ENCODE measurements at places on chromosomes 3 and 15. TPM values are rescaled to one million over a fixed set of nuclear protein-coding genes. Genes with fewer than 3 reads are reported as not detected.

TM6SF1 gene
- total RNA-seq: 1.3 TPM

DNAH12 gene
- total RNA-seq: 0.07 TPM

TGM4 gene
- not detected for total RNA-seq

GRCh38 chr3:186732169-186732766 is 15.1 kb downstream of the KNG1 start:
- H3K4me1 ChIP-seq: no peaks in the 10 kb centered on the region
- H3K27ac ChIP-seq: no peak overlapping the region
- no peak for DNase-seq
- no peaks in the 10 kb centered on the region for H3K36me3 ChIP-seq
- H3K4me3 ChIP-seq: no peak overlapping the region

GRCh38 chr3:52873433-52874159 is 23.8 kb downstream of the STIMATE start:
- H3K27ac ChIP-seq: no peak overlapping the region
- no peaks in the 10 kb centered on the region for H3K27me3 ChIP-seq
- no peaks in the 10 kb centered on the region for H3K4me1 ChIP-seq
- no peak overlapping the region for H3K4me3 ChIP-seq

GRCh38 chr3:14439501-14440167 is 37.2 kb downstream of the SLC6A6 start:
- H3K27me3 ChIP-seq: no peaks in the 10 kb centered on the region
- no peaks in the 10 kb centered on the region for H3K36me3 ChIP-seq
- H3K27ac ChIP-seq: no peak overlapping the region

DNA sequence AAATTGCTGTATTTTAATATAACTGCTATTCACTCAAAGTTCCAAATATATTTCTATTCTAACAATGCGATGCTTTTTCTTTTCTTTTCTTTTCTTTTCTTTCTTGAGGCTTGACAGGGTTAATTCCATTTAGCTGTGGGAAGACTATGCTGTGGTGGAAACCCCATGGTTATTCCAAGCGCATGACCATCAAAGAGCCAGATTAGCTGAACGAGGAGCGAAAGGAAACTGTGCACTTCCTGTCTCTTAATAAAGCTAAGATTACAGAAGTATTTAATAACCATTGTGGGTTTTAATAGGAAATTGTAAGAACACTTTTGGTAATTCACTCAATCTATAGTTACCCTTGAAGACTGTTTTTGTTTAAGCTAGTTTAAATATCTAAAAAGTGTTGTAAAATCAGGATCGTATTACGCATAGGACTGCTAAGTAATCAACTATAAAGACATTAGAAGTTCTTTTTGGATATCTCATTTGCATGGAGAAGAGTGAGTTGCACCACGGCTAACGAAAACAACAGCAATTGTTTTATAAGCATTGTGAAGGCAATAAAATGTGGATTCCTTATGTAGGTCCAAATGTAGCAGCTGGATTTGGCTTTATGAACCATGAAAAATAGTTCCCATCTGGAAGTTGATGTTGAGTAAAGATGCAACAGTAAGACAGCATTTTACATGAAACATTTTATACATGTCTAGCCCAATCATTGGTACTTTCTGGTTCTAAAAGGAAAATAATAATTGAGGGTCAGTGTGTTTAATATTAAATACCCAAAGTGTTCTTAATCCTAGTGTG is 105.4 kb downstream of the ZIC1 start:
- no peak overlapping the region for H3K4me3 ChIP-seq
- no peak for DNase-seq
- no peaks in the 10 kb centered on the region for H3K4me1 ChIP-seq
- no peak overlapping the region for H3K27ac ChIP-seq

GRCh38 chr15:62363913-62364312 is 198.8 kb upstream of the C2CD4B start:
- H3K27me3 ChIP-seq: peaks cover 3% of the 10 kb centered on the region
- no peaks in the 10 kb centered on the region for H3K4me1 ChIP-seq
- no peak for DNase-seq
- H3K4me3 ChIP-seq: no peak overlapping the region
- H3K27ac ChIP-seq: no peak overlapping the region

PARL gene
- 45.7 TPM for total RNA-seq

- H3K27ac ChIP-seq: no peak overlapping the region
- H3K4me3 ChIP-seq: no peak overlapping the region
- no peak for DNase-seq
- H3K27me3 ChIP-seq: no peaks in the 10 kb centered on the region
- H3K36me3 ChIP-seq: no peaks in the 10 kb centered on the region
Observed at GRCh38 chr3:156148345-156148945, 28.1 kb downstream of the KCNAB1 start.

GRCh38 chr15:40471808-40472150 is 995 bp downstream of the CHST14 start:
- no peak for DNase-seq
- no peaks in the 10 kb centered on the region for H3K36me3 ChIP-seq
- peak overlapping the region; percentile 89 for H3K4me3 ChIP-seq
- no peaks in the 10 kb centered on the region for H3K27me3 ChIP-seq

DNA sequence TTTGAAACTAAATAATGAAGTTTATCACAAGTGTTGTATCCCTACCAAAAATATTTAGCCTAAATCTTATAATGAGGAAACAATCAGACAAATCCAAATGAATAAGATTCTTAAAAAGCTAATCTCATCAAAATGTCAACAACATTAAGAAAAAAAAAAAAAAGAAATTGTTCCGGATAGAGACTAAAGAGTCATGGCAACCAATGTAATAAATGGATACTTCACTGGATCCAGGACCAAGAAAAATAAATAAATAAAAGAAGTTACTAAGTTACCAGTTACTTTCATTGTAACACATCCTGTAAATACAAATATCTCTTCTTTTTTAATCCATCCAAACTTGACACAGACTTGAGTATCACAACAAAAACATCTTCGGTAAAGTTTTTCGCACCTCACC is 607 bp downstream of the MRPL47 start:
- peak overlapping the region; percentile 95 for H3K4me3 ChIP-seq
- H3K4me1 ChIP-seq: peaks cover 21% of the 10 kb centered on the region
- no peaks in the 10 kb centered on the region for H3K27me3 ChIP-seq
- DNase-seq: no peak
- peak overlapping the region; percentile 90 for H3K27ac ChIP-seq
- H3K36me3 ChIP-seq: peaks cover 5% of the 10 kb centered on the region

DNA sequence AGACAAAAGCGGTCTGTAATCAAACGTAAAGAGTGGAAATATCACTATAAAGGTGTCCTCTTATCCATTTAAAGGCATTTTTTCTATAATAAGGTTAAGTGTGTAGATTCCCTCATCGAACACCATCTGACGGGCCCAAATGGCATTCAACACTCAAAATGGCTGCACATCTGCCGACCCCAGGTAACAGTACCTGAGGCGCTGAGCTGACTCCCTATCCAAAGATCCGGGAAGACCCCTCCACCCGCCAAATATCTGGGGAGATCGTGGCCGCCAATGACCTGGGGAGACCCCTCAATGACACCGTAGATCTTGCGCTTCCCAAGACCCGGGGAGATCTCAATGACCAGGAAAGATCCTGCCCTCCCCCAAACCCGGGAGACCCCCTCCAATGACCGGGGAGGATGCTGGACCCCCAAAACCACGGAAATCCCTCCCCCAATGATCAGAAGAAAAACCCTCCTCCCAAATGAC is 476 bp downstream of the IP6K2 start:
- peak overlapping the region; percentile 84 for H3K27ac ChIP-seq
- peaks cover 11% of the 10 kb centered on the region for H3K36me3 ChIP-seq
- peak overlapping the region; percentile 99 for H3K4me3 ChIP-seq
- no peaks in the 10 kb centered on the region for H3K27me3 ChIP-seq
- peaks cover 34% of the 10 kb centered on the region for H3K4me1 ChIP-seq

- H3K4me1 ChIP-seq: no peaks in the 10 kb centered on the region
- H3K27me3 ChIP-seq: no peaks in the 10 kb centered on the region
- H3K4me3 ChIP-seq: no peak overlapping the region
- no peak overlapping the region for H3K27ac ChIP-seq
- H3K36me3 ChIP-seq: no peaks in the 10 kb centered on the region
Observed at GRCh38 chr3:127535106-127535785, 55.3 kb downstream of the TPRA1 start.

DNA sequence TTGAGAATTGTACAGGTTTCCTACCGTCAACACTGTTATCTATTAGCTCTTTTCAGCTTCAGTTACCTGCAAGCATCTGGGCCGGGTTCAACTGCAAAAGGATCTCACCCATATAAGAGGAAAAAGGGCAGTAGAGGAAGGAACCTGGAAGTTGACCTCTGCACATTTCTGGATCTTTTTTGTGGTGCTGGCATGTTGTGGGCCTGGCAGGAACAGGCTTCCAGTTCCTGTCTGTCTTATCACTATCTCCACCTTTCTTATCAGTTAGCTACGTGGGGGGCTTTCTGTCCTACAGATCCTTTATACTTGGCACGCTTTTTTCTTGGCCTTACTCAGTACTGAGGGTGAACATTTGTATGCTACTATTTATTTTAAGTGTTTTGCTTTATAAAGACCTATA is 42.2 kb upstream of the TJP1 start:
- DNase-seq: no peak
- no peaks in the 10 kb centered on the region for H3K36me3 ChIP-seq
- no peak overlapping the region for H3K4me3 ChIP-seq
- H3K27ac ChIP-seq: no peak overlapping the region
- no peaks in the 10 kb centered on the region for H3K4me1 ChIP-seq

C3orf62 gene
- total RNA-seq: 10.1 TPM

- H3K4me1 ChIP-seq: no peaks in the 10 kb centered on the region
- no peak overlapping the region for H3K27ac ChIP-seq
- no peak overlapping the region for H3K4me3 ChIP-seq
- DNase-seq: no peak
Observed at GRCh38 chr3:102537123-102537522, 102.3 kb downstream of the ZPLD1 start.

- DNase-seq: no peak
- H3K36me3 ChIP-seq: no peaks in the 10 kb centered on the region
- no peak overlapping the region for H3K4me3 ChIP-seq
- H3K27me3 ChIP-seq: no peaks in the 10 kb centered on the region
Observed at GRCh38 chr3:36957063-36957462, 12.2 kb upstream of the TRANK1 start.

DNA sequence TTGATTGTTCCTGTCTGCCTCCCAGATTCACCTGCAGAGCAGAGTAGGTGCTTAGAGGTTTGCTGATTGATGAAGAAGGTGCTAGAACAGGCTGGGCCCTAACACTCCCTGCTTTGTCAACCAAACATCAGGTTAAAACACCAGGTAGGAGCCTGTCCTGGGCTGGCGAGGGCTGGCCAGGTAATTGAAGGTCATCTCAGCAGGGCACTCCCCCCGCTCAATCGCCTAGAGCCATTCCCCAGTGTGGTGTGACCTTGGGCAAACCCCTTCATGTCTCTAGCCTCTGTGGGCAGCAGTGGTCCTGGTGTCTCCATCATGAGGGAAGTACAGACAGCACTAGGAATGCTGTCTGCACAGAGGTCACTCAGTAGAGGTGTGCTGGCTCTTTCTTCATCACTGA is 88.3 kb downstream of the KLF15 start:
- no peaks in the 10 kb centered on the region for H3K36me3 ChIP-seq
- no peaks in the 10 kb centered on the region for H3K27me3 ChIP-seq
- no peak overlapping the region for H3K4me3 ChIP-seq
- no peak overlapping the region for H3K27ac ChIP-seq
- no peak for DNase-seq

Data from naive thymus-derived CD4-positive, alpha-beta T cell (primary cell).